ENCODE measurements at places on chromosomes 7 and 10. TPM values are rescaled to one million over a fixed set of nuclear protein-coding genes. Genes with fewer than 3 reads are reported as not detected.

The AKR1B15 gene
- not detected for total RNA-seq

The TRPV6 gene
- total RNA-seq: 0.16 TPM

The HMX2 gene
- not detected for total RNA-seq

The GRID1 gene
- 1.1 TPM for total RNA-seq

The CUTC gene
- 17.9 TPM for total RNA-seq

The MACROH2A2 gene
- total RNA-seq: 149 TPM

The HILPDA gene
- 46.7 TPM for total RNA-seq

The MEOX2 gene
- total RNA-seq: 1.4 TPM
